ENCODE measurements at places on chromosomes 2 and 18.

- DNase-seq, result no peak
Observed at GRCh38 chr2:158578703-158579330, 122.1 kb downstream of the PKP4 start.

DNA sequence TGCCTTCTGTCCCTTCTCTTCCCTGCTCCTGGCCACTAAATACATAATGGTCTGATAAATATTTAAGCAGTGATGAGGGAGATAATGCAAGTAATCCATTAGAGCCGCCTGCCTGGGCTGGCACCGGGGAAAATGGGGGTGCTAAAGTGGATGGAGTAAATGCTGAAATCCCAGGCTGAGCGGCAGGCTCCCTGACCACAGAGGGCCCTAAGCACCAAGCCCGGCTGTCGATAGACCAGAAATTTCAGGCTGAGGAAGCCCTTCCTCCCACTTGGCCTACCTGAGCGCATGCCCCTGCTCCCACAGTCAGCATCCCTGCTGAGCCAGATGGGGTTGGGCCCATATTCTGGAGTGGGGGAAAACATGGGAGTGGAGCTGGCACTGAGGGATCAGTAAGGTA lies 197.5 kb upstream of the SKOR2 start:
- DNase-seq, result no peak

DNA sequence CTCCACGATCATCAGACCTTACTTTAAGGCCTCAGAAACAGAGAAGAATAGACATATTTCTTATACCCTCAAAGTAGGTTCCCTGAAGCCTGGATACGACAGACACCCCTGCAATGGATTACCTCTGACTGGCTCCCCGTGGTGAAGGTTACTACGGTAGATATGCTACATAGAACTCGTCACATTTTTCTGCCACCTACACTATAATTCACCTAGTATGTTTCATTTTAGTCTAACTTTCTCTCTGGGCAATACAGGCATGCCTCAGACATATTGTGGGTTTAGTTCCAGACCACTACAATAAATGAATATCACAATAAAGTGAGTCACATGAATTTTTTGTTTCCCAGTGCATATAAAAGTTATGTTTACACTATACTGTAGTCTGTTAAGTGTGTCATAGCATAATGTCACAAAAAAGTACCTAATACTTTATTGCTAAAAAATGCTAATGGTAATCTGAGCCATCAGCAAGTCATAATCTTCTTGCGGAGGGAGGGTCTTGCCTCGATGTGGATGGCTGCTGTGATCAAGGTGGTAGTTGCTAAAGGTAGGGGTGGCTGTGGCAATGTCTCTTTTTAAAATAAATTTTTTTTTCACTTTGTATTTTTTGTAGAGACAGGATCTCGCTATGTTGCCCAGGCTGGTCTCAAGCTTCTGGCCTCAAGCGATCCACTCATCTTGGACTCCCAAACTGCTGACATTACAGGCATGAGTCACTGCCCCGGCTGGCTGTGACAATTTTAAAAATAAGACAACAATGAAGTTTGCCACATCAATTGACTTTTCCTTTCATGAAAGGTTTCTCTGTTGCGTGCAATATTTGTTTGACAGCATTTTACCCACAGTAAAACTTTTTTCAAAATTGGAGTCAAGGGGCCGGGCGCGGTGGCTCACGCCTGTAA lies 64.6 kb downstream of the TGIF1 start:
- DNase-seq, result no peak

GRCh38 chr18:37476182-37476581 lies 89.4 kb downstream of the CELF4 start:
- DNase-seq, result no peak

- no peak for DNase-seq
Observed at GRCh38 chr2:73821227-73821626, 7.5 kb upstream of the STAMBP start.

GRCh38 chr2:29215739-29216608 lies 100.8 kb downstream of the CLIP4 start:
- DNase-seq, result no peak

DNA sequence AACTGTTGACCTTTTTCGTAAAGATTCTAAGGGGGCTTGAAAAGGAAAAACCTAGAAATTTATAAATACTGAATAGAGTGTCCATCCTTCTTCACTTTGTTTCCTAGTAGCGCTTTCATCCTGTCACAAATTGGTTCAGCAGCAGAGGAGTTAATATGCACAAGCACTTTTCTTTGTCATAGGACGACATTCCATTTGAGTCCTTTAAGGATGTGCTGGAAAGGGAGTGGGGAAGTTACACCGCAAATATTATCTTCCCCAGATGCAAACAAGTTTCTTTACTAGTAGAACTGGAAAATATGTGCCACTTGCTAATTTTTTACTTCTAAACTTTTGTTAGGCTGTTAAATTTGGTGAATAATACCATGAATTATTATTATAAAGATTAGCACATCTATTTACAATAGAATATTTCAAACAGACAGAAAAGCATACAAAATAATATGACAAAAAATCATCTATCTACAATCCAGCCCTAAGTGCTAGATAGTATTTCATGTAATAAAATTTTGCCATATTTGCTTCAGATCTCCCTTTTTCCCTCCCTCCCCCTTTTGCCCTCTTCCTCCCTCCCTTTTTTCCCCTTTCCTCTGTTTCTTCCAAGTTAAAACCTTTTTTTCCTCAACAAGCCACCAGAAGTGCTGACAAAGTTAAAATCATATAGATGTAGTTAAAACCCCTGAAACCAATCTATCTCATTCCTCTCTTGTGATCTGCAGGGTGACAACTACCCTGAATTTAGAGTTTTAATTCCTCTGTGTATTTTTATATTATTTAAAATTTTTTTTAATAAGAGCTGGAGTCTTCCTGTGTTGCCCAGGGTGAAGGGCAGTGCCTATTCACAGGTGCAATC lies 50.5 kb upstream of the MAP4K3 start:
- no peak for DNase-seq

DNA sequence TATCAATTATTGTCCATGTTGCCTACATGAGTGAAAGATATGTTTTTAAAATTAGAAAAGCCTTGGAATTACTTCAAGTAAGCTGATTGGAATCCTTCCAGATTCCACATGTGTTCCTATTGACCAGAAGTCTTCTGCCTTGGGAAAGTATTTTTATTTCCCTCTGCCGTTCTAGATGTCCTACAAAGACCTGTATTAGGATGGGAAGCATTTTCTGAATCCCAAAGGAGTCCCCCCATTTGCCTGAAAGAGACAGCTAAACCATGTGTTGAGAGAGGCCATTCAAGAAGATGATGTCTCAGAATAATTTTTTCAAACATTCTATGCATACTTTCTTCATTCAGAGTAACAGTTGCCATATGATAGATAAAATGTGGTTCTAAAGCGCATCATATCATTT lies 19.0 kb upstream of the MYO1B start:
- DNase-seq, result no peak

GRCh38 chr2:165008730-165009315 lies 53.5 kb upstream of the SLC38A11 start:
- no peak for DNase-seq

GRCh38 chr2:26185304-26185928 lies 12.5 kb downstream of the GAREM2 start:
- no peak for DNase-seq

GRCh38 chr2:28452534-28453081 lies 43.3 kb upstream of the PLB1 start:
- peak; percentile 56 for DNase-seq

DNA sequence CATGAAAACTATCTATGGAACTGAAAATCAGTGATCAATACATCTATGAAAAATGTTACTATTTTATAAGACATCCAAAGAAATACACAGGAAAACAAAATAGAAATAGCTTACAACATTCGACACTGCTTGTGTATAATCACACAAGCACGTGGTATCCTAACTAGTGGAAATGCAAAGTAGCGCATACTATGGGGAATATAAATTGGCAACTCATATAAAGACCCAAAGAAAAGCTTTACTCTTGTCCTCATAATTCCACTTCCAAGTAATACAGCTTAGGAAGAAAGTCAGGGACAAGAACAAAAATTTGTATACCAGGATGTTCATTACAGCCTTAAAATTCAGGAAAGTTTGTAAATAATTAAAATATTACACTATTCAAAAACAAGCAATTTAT lies 384.6 kb downstream of the NRXN1 start:
- no peak for DNase-seq

- peak; percentile 23 for DNase-seq
Observed at GRCh38 chr2:119823734-119824334, 64.1 kb downstream of the PTPN4 start.

- no peak for DNase-seq
Observed at GRCh38 chr2:101991721-101992145, at the start of gene IL1R2. TSS of gene IL1R2 (plus strand) at chr2:101991960. CDS start at chr2:102008576, 16,616 bp downstream.

DNA sequence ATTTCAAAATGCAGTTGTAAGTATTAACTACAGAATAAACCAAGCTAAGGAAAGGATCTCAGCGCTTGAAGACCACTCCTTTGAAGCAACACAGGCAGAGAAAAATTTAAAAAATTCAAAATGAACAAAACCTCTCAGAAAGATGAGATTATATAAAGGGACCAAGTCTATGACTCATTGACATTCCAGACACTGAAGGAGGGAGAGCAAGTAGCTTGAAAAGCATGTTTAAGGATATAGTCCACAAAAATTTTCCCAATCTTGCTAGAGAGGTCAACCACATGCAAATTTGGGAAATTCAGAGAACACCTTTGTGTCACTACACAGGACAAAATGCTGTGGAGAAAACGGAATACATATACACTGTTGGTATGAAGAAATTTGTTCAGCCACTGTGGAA lies 112.6 kb upstream of the MC4R start:
- no peak for DNase-seq

DNA sequence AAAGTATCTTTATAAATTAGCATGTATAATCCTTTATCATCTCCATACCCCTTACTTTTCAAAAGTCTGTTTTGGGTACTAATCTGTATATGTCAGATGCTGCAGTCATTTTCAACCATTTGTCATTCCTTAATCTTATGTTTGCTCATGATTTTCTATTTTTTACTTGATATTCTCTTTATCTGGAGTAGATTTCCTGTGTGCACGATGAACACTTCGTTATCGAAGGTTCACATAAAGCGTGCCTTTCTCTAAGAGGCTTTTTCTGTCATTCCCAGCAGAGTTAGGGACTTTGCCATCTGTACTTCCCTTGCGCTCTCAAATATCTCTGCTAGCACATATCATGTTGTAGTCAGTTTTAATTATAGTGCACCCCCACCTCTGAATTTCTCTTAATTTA lies 123.2 kb downstream of the BIRC6 start:
- no peak for DNase-seq

DNA sequence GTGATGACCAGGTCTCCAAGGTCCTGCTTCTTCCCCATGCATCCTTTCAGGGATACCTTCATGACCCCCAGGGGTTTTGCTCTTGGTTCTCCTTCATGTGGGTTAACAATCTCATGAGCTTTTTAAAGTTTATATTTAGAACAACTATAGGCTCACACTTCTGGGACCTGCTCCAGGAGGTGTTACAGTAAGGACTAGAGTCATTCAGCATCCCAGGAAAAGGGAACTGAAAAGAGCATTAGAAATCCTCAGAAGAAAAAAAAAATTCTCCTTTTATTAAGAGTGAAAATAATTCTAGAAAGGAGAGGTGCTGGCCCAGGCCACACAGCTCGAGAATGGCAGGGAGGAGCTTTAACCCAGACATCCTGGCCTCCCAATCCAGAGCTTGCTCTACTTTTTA lies 66.5 kb downstream of the SETBP1 start:
- no peak for DNase-seq
